Activated naive CD8-positive, alpha-beta T cell treated with anti-CD3 and anti-CD28 coated beads for 36 hours (primary cell): ENCODE measurements at places on chromosomes 1 and 21.

DNA sequence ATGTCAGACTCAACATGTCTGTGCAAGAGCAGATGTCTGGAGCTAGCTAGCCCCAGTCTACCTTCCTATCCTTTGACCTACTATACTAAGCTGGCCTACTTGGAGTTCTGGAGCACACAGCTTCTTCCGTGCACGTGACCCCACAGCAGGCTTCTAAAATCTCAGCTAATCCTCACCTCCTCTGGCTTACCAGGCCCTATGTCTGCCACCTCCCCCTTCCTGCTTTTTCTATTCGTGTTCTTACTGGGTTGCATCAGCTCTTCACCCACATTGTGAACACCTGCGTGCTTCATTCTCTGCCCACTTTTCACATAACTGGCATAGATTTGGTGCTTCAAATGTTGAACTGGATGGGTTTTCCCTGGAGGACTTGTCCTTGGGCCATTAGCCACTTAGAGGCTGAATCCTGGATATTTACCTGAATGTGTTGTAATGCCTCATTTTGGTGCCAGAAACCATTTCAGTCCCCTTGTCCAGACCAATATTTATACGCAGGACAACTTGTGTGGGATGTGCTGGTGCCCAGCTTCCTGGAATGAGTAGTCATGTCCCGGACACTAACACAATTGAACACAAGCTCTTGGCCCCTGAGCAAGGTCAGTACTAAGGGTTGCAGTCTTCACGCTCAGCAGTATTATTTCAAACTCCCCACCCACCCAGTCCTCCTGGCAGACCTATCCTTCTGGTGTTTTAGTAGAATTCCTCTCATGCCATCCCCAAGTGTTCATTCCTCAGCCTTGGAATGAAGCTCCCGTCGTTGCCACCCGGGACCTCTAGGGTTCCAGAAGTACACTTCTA is 24.0 kb downstream of the TENT5C start:
- DNase-seq = no peak

DNA sequence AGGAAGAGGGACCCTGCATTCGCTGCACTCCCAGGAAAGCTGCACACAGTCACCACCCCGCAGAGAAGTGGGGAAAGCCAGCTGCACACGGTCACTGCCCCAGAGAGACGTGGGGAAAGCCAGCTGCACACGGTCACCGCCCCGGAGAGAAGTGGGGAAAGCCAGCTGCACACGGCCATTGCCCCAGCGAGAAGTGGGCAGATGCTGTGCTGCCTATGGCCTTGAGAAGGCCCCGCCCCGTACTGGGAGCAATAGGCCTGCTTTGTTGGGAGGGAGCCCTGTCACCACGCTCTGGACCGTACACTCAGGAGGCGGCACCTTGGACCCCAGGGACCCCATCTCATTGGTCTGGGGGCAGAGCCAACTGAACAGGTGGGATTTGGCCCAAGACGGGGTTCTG is 4.3 kb upstream of the GPR153 start:
- no peak for DNase-seq

DNA sequence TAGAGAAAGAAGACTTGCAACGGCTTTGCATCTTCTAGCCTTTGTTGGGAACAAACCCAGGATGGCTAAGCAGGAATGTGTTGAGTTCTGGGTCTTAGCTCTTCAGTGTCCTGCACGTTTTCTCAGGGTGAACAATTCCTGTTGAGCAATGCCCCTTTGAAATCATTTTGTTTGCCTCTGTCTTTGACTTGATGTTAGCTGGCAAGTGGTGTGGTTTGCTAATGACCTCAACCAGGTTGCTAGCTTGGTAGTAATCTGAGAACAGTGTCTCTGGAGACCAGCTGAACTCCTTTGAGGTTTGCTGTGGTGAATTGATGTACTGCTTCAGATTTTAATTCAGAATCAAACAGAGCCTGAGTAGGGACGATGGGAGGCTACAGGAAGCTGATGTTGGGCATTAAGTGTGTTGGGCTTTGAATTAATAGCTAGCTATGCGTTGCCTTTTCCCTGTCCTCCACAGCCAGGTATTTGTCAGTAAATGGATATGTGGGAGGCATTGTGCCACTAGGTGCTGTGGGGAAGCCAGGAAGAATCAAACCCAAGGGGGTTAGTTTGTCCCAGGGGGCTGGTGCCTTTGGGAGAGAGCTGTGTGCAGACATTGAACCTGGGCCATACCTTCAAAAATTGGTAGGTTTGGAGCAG is 23.3 kb upstream of the SRSF10 start:
- no peak for DNase-seq

DNA sequence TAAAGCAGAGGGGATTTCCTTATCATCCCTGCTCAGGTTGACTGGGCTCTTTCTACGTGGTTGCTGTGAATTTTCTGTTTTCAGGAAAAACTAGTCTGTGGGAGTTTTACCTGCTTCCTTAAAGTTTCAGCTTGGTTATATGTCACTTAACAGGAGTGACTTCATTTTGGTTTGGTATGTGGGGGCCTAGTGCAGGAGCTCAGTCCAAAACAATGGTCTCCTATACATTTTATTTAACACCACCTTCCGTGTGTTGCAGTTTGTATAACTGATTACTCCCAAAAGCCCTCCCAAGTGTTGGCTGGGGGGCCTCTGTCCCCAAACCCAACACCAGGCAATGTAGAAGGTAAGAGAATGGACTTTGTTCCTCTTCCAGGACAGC is 5.3 kb downstream of the IL23R start:
- DNase-seq = no peak

DNA sequence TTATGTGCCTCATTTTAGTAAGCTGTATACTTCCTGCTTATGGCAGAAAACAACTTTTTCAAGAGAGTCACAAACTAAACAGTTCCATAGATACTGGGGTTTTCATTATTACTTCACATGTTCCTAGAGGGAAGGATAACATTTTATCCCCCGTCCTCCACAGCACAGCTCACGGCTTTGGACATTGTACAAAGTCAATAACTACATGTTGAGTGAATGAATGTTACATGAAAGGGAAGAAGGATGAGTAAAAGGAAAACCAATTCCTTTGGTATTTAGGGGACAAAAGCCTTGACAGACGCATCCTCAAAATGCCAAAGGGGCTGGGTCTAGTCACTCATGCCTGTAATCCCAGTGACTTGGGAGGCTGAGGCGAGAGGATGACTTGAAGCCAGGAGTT is 14.8 kb downstream of the PI4KB start:
- DNase-seq = no peak

- DNase-seq = no peak
Measured at GRCh38 chr1:63928186-63929105, 154.6 kb downstream of the ROR1 start.

- no peak for DNase-seq
Measured at GRCh38 chr1:26354972-26355371, 1.0 kb upstream of the CRYBG2 start.

GRCh38 chr21:35940074-35940927 is 120.0 kb downstream of the SETD4 start:
- peak; percentile 3 for DNase-seq

DNA sequence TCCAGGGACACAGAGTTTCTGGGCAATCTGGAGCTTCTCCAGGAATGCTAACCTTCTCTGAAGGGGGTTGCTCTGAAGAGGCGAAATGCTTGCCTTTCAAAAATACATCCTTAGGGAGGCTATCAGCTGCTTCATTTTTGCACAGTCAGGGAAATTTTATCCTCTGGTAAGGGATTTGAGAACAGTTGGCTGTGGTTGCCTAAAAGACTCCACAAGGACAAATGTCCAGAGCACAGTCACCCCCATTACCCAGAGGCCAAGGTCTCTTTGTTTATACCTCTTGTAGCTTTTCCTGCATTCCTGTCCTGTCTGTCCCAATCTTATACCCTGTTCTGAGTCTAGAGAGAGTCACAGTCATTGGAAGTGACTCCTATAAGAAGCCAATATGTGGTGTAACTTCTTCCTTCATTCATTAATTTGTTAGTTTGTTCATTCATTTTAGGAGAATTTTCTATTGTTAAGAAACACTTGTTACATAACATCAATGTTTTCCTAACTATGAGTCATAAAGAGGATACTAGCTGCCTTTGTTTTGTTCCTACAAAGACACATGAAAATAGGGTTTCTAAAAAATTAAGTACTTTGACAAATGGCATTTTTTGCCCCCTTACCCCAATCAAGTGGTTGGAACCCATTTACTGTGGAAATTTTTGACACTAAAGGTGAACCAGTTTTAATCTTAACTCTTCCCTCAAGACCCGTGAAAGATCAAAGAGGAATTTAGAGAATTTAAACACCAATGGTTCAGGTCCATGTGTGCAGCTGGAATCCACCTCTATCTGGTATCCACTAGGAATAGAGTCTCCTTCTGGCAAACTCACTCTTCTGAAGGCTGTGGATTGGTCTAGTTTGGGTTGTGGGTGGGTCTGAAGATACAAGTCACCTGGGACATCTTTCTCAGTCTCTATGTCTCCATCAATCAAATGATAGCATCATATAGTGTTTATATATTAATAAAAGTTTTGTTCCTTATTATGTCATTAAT is 47.1 kb downstream of the GPR88 start:
- no peak for DNase-seq

- DNase-seq = no peak
Measured at GRCh38 chr1:188406636-188407035, 1577.9 kb downstream of the PLA2G4A start.

GRCh38 chr1:110266834-110267233 is 56.7 kb downstream of the KCNC4 start:
- no peak for DNase-seq
